CD8-positive, alpha-beta T cell (primary cell): ENCODE measurements at places on chromosomes 1 and 21.

- no peak for DNase-seq
These were observed 28.5 kb downstream of the ANP32E start for GRCh38 chr1:150207281-150207971.

GRCh38 chr1:145871994-145872924 lies 13.4 kb upstream of the PIAS3 start:
- DNase-seq: no peak

DNA sequence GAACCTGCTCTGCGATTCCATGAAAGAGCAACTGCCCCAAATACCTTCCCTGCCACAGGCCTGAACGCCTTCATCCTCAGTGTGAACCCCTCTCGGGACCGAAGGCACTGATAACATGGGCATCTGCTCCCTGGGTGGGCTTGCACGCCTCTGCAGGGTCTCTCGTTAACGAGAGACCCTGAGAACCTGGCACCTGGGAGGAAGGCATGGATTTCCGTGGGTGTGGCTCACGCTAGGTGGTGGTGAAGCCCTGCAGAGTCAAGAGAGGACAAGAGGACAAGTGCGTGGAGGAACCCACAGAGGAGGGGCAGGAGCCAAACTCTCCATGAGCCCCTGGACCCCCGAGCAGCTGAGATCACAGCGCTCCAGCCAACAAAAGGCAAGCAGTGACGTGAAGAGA lies 26.8 kb upstream of the COL6A2 start:
- no peak for DNase-seq

DNA sequence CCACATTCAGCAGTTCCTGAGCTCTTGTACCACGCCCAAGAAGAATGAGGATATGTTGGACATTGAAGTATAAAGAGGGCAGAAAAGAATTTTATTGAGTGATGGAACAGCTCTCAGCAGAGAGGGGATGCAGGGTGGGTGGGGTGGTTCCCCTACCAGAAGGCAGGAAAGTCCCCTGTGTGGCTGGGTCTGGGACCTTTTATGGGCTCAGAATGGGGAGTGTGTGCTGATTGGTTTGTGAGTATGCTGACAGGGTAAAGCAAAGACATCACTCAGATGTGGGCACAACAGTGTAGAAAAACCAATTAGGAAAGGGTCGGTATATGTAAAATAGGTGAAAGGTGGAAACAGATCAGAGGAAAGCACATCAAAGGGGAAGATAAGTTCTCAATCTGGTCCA lies 62.2 kb downstream of the SGIP1 start:
- peak; percentile 15 for DNase-seq

DNA sequence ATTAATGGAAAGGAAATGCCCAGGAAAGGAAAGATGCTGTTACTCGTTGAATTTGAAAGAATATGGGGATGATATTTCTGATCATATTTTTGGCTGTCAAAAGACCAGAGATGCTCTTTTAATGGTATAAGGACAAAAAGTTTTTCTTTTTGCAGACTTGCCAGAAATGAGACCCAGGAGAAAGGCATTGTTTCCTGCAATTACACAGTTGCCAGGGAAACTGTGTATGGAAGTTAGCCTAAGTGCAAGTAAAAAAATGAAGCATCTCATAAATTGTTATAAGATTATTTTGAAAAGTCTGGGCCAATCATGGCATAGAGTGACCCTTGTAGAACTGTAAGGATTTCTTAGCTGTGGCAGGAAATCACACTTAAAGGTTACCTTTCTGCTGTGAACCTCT lies 155.7 kb upstream of the BEND5 start:
- DNase-seq: no peak

DNA sequence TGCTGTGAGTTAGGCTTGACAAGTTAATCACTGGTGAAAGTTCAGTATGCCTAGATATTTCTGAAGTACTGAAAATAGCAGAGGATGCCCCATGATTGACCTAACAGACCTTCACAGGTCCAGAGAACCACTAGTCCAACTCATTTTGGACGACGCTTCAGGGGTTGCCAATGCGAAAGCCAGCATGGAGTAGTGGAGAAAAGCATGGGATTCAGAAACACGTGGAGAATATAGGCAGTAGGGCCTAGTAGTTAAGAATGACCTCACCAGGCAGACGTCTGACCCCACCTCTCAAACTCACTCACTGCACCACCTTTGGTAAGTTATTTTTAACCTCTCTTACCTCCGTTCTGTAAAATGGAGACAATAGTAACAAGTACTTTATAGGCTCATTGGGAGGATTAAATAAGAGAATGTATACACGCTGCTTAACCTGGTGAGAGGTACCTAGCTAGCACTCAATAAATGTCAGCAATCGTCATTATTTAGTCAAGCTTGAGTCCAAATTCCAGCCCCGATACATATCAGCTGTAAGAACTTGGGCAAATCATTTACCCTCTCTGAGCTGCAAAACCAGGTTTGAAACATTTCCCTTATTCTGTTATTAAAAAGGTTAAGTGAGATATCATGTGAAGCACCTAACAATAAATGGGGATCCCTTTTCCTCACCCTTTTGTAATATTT lies 13.2 kb downstream of the PLPP3 start:
- no peak for DNase-seq

- no peak for DNase-seq
These were observed 32.3 kb downstream of the KIRREL1 start for GRCh38 chr1:158025576-158026230.

- DNase-seq: no peak
These were observed 199.2 kb upstream of the ESRRG start for GRCh38 chr1:216922406-216922805.

- DNase-seq: peak; percentile 74
These were observed 11.1 kb upstream of the ARHGEF2 start for GRCh38 chr1:155989242-155990004.
